GM12878 (cell line): ENCODE measurements at places on chromosomes 4 and X.

DNA sequence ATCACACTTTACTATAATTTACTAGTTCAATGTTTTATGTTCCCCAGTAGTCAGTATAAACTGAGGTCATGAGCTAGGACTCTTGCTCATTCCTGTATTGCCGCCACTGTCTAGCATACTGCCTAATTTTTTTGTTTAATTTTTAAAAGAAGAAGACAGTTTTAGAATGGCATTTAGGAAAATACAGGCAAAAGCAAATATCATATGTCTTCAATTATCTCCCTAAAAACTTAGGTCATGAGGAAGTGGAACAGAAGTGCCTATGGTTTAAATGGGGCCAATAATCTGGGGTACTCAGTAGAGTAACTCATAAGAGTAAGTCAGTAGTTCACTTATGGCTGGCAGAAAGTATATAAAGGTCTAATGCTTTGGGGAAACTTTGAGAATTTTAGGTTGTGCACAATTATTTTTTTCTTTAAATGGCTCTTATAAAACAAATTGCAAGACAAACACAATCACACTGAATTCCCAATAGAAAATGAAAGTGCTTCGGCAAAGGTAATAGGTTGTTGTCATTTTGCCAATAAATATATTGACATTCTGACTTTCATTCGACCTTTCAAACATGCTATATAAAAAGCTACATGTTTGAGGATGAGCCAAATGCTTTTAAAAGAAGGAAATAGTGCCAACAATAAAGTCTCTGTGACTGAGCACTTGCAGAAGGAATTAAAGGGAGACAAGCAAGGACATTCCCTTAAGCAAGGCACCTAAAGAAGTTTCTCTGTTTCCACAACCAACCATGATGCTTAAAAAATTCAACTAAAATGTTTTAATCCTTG, 390.1 kb downstream of the PDGFC start:
- no peak for DNase-seq

- DNase-seq, result no peak
Measured at GRCh38 chr4:138805736-138806135, 209.8 kb upstream of the NOCT start.

GRCh38 chr4:156948738-156949137, 22.9 kb downstream of the PDGFC start:
- DNase-seq, result no peak

- DNase-seq, result no peak
Measured at GRCh38 chr4:74161666-74162450, 3.9 kb downstream of the MTHFD2L start.

DNA sequence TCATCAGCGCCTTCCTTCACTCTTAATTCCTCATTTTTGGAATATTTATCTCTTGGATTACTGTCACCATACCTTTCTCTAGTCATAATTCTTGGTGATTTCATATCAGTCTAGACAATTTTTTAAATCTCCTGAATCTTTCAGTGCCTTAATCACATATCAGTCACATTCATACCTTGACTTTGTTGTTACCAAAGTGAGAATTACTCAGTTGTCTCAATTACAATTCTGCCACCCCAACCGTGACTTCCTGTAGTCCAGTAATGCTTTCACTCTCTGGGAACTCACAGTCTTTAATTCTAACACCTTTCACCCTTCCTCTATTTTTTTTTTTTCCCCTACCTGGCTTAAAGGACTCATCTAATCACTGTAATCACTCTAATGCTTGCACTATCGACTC, 1275.3 kb upstream of the TENM3 start:
- DNase-seq, result no peak

- DNase-seq, result no peak
Measured at GRCh38 chr4:3315566-3315965, 22.7 kb downstream of the RGS12 start.

DNA sequence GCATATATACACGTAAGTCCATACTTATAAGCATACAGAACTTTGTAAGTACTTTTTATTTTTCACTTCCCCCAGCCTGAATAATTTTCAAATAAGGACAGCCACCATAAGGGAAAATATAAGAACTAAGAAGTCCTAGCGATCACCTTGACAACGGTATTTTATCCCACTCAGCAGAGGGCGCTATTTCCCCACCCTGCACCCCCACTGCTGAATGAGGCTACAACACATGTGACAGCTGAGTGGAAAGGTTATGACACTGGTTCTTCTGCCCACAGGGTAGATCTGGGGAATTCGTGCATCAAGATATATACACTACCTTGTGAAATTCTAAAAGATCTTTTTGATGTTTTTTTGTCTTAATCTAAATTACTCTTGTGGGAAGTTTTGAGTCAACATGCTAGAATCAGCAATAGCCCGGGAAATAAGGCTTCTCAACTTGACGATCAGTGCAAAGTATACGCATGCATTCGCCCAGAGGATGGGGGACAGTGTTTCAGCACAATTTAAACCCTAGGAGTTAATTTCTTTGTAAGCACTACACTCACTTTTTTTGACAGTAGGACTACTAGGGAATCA, 151.5 kb downstream of the CORIN start:
- peak; percentile 13 for DNase-seq

DNA sequence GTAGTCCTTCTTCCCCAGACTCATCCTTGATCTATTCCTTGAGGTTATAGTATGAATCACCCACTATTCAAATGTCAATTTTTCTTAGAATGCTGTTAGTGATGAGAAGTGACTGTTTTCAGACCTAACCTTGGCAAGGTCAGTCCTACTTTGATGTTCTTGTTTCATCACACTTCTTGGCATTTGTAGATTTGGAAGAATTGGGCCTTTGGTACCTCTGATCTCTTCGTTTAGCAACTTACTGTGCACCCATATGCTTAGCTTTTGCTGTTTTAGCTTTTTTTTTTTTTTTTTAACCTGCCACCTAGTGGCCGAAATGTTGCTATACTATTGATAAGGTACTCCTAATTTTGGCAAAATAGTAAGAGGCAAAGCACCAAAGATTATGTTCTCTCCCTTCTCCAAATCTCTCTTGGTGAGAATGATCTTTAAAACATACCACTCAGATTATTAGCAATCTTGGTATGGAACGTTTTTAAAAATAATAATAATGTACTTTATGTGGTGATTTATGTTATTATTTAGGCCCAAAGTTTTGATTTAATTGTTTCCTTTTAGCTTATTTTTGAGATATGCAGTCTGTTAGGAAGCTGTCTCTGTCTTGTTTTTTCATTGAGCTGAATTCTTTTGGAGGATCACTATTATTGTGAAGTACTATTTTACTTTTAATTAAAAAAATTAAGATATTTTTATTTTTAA, 16.6 kb downstream of the DCK start:
- DNase-seq, result no peak

DNA sequence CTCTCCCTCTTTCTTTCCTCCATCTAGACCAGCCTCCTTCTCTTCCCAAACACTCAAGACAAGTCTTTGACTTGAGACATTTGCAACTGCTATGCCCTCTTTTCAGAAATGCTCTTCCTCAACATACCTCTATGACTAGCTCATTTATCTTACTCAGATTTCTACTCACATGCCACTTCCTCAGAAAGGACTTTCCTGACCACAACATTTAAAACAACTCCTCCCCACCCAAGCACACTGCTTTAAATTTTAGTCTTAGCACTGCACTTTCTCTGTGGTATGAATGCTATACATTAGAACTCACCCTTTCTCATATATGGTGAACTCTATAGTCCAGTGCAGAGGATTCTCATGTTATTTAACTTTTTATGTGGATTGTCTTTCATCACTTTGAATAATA, 28.4 kb upstream of the SULT1E1 start:
- no peak for DNase-seq

DNA sequence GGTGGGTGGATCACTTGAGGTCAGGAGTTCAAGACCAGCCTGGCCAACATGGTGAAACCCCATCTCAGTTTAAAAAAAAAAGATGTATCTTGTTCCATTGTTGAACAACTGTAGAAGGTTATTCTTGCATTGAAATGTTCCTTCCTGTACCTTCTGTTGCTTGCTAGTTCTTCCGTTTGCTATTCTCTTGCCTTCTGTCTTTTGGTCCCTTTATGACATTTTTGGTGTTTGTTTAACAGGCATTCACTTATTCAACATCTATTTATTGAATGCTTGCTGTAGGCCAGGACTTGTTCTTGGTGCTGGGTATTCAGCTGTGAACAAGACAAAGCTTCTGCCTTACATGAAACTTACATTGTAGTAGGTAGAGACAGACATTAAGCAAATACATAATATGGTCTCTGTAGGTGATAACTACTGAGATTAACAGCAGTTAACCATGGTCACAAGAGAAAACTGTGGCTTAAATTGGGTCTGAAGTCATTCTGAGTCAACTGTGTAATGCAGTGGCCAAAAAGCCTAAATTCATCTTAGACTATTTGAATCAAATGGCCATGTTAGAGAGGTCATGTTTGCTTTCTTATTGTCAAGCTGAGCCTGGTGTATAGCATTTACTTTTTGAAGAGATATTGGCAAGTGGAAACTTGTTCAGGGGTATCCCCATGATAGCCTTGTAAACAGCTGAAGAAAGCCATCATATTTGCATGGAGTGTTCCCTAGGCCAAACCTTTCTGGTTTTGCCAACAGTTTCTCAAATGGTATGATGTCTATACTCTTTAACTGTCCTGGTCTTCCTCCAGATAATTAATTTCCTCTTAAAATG, 35.6 kb downstream of the GAB1 start:
- peak; percentile 65 for DNase-seq

- DNase-seq, result no peak
Measured at GRCh38 chrX:127888767-127889166, 163.4 kb downstream of the ACTRT1 start.

DNA sequence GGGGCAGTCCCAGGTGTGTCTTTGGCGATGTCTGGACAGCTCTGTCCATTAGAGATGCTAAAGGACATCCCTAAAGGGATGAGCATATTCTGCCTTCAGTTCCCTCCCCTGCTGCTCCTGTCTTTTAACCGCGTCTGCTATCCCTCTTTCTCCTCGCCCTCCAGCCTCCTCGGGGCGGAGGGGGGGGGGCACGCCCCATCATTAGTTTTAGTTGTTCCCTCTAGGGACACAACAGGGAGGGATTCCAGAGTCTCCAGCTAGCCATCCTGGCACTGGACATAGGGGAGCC, 1.1 kb downstream of the MSL3 start:
- DNase-seq, result no peak

- no peak for DNase-seq
Measured at GRCh38 chr4:20899591-20899990, 199.3 kb downstream of the PACRGL start.

- no peak for DNase-seq
Measured at GRCh38 chrX:133561251-133561650, 146.0 kb upstream of the GPC4 start.

DNA sequence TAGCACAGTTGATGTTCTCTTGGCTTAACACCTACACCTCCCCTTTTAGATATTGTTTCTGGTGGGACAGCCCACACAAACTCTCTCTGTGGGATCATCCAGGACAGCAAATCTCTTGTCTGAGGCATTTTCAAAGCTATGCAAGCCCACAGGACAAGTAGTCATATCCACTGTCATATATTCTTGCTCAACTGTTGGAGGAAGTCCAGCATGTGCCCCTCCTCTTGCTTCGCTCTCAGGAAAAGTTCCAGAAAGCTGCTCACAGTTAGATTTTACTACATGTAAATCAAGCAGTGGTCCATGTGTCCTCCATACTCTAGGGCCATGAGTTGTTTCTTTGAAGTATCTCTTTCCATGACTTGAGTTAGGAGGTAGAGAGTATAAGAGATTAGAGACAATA, 260.7 kb downstream of the INPP4B start:
- DNase-seq, result no peak

DNA sequence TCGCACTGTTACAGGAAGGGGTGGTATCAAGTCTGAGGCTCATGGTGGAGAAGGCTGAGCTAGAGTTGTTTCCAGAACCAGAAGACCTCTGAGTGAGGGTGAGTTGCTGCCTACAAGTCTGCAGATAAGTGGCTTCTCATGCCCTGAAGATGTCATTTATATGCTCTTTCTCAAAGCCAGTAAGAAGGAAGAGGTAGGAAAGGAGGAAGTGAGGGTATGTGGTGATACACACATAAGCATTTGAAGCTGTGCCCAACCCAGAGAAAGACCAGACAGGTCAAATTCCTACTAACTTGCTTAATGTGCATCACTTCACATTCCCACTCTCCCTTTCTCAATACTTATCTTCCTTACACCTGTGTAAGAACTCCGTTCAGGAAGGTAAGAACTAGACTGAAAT, at the start of gene PPBP:
Gene PPBP, minus strand, starts transcription at position 130 of the 400 bp plus-strand sequence. Its CDS starts 87 bp downstream, at position 43.
- no peak for DNase-seq
